ENCODE measurements at places on chromosomes 6 and 20.

- DNase-seq, result peak; percentile 36
These were observed 78.3 kb upstream of the CTNNBL1 start for GRCh38 chr20:37615340-37616109.

DNA sequence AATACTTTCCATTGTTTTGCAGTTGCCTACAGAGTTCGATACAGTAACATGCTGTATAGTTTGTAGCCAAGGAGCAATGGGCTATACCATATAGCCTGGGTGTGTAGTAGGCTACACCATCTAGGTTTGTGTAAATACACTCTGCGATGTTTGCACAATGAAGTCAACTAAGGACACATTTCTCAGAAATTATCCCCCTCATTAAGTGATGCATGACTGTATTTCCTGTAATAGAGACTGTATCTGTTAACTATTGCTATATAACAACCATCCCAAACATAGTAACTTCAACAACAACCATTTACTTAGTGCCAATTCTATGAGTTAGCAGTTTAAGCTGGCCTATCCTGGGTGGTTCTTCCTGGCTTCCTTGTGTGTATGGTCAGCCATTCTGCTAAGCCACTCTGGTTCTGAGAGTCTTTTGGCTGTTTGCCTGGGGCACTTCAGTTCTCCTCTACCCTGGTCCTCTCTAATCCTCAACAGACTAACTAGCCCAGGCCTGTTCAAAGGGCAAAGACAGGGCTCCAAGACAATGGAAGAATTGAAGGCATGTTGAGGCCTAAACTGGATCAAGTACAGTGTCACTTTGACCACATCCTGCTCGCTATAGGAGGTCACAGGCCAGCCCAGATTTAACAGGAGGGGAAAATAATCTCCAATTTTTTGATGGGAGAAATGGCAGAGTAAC lies 124.0 kb downstream of the PLCB1 start:
- no peak for DNase-seq

- no peak for DNase-seq
These were observed 270.6 kb downstream of the FARS2 start for GRCh38 chr6:5531853-5532375.

- DNase-seq, result no peak
These were observed 23.8 kb downstream of the ADGRF4 start for GRCh38 chr6:47722194-47722593.

DNA sequence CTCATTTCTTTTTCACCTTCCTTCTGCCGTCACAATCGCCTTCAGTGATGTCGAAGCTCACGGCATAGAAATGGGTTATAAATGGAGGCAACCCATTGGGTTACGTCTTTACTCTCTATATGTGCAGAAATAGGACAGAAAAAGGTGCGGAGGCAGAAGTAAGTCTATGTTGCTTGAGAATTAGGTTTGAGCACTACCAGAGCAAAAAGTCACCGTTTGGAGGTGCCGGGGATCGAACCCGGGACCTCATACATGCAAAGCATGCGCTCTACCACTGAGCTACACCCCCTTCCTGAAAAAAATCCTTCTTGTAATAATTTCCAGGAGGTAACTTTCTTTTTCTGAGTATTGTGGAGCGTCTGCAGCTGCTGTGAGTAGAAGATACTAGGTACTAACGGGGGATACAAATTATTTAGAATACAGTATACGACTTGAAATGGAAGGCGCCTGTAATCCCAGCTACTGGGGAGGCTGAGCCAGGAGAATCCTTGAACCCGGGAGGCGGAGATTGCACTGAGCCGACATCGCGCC lies 134.2 kb downstream of the TRIM27 start:
- DNase-seq, result no peak

DNA sequence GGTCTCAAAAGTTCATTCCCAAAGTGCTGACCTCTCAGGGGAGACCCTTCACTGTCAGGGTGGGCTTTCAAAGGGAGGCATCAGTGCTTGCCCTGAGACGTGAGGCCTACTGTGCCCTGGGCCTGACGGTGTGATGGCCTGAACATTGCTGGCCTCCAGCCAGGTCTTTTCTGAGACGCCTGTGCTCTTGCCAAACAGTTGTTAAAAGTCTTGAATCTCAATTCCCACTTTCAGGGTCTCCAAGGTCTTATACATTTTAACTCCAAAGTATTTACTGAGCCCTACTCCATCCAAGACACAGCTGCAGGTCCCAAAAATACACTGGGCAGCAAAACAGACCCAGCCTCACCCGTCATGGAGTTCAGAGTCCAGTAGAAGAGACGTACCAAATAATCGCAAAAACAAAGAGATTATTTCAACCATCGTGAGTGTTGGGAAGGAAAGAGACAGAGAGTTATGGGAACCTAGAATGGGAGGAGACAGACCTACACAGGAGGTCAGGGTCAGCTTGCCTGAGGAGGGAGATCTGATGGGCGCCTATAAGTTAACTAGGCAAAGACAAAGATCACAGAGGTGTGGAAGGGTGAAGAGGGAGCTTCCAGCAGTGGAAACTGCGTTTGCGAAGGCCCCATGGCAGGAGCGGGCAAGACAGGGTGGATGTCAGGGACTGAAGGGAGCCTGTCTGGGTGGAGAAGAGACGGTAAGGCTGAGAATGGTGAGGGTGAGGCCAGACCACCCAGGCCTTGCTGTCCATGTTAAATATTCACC lies 446.3 kb downstream of the PREX1 start:
- no peak for DNase-seq

GRCh38 chr20:55200317-55200716 lies 724.9 kb downstream of the DOK5 start:
- DNase-seq, result no peak

- no peak for DNase-seq
These were observed 13.4 kb downstream of the ALDH8A1 start for GRCh38 chr6:134936476-134936875.

- no peak for DNase-seq
These were observed 12.2 kb downstream of the CEP250 start for GRCh38 chr20:35467339-35468224.

- no peak for DNase-seq
These were observed 108.7 kb downstream of the CARMIL1 start for GRCh38 chr6:25387911-25388310.

All from stimulated activated CD4-positive, alpha-beta T cell treated with anti-CD3 and anti-CD28 coated beads, Interleukin-15, amount 100 ng/mL, for 1 hour (primary cell).